ENCODE measurements at places on chromosomes 13 and 19.

DNA sequence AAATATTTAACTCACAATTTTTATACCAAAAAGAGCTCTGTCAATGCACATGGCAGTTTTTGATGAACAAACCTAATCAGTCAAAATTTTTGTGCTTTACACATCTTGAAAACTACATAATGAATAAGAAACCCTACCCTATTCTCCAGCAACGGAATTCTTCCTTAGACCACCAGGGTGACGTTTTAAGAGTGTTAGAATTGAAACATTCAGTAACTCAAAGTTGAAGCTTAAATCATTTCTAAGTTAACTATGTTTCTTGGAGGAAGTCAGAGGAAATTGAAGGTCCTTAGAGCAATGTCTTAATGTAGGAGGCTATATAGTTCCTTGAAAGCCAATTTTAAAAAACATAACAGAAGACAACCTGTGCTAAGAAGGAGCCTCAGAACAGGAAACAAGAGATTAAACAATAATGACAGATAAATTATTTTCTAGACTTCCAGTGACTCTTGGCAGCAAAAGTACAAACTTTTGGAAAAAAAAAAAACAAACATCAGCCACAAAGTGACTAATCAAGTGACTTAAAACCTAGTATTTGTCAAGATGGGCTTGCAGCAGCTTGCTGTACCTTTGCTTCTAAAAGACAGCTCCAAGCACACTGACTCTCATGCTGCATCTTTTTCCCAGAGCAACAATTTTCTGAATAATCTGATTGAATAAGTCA is 6.2 kb downstream of the SPRY2 start:
- no peak for DNase-seq

DNA sequence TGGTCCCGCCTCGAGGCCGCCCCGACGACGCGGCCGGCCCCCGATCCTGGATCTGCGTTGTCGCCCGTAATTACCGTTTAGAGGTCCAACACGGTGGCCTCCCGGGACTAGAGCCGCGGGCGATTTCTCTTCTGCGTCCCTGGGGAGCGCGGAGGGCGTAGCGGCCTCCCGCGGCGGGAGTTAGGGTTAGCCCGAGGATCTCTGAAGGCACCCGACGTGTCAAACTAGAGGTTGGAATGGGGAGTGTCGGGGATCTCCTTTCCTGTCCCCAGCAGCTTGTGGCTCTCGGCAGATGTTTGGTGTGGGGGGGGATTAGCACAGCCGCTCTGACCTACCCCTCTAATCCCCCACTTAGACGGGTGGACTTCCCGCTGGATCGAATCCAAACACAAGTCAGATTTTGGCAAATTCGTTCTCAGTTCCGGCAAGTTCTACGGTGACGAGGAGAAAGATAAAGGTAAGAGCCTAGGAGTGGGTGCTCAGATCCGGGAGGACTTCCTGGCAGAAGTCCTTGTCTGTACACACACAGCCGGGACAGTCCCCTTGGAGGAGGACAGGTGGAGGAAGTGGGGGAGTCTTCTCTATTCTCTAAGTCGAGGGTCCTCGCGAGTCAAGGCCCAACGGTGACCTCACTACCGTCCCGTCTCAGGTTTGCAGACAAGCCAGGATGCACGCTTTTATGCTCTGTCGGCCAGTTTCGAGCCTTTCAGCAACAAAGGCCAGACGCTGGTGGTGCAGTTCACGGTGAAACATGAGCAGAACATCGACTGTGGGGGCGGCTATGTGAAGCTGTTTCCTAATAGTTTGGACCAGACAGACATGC is 581 bp downstream of the CALR start:
- DNase-seq: no peak

- DNase-seq: no peak
Measured at GRCh38 chr19:28169168-28169887, 1043.6 kb downstream of the UQCRFS1 start.

DNA sequence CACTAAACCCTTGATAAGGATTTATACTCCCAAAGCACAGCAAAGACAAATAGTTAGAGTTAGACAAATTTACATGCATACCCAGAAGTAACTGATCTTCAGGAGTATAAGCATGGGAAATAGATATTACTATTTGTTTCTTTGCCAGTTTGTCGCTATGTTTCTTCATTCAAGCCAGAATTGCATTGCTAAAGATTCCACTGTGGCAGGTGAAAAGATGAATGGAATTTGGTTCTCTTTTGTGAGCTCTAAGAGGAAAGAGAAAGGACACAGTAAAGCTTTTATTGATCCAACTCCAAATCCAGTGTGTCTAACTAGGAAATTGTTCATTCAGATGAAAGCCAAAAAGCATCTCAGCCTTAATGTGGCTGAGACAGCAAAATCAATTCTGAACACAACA is 292.3 kb upstream of the SPRY2 start:
- DNase-seq: no peak
